ENCODE measurements at places on chromosomes 16 and 17.

DNA sequence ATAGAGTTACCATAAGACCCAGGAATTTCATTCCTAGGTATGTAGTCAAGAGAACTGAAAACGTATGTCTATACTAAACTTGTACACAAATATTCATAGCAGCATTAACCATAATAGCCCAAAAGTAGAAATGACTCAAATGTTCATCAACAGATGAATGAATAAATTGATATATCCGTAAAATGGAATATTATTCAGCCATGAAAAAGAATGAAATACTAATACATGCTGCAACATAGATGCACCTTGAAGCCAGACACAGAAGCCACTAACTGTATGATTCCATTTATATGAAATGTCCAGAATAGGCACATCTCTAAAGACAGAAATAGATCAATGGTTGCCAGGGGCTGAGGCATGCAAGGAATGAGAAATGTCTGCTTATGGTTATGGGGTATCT, 484.1 kb downstream of the SLC39A11 start:
- DNase-seq, result no peak

DNA sequence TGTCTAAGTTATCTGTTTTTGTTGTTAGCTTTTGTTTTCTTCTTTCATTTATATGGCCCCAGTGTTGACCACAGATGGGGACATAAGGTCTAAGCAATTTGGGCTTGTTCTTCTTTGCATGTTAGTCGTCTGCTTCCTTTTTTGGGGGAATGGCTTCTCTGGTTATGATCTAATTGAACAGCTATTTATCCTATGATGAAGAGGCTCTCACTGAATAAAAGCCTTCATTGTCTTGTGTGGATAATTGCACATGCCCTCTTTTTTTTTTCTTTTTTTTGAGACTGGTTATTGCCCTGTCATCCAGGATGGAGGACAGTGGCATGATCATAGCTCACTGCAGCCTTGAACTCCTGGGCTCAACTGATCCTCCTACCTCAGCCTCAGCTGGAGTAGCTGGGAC, 13.7 kb downstream of the SMARCE1 start:
- DNase-seq, result no peak

DNA sequence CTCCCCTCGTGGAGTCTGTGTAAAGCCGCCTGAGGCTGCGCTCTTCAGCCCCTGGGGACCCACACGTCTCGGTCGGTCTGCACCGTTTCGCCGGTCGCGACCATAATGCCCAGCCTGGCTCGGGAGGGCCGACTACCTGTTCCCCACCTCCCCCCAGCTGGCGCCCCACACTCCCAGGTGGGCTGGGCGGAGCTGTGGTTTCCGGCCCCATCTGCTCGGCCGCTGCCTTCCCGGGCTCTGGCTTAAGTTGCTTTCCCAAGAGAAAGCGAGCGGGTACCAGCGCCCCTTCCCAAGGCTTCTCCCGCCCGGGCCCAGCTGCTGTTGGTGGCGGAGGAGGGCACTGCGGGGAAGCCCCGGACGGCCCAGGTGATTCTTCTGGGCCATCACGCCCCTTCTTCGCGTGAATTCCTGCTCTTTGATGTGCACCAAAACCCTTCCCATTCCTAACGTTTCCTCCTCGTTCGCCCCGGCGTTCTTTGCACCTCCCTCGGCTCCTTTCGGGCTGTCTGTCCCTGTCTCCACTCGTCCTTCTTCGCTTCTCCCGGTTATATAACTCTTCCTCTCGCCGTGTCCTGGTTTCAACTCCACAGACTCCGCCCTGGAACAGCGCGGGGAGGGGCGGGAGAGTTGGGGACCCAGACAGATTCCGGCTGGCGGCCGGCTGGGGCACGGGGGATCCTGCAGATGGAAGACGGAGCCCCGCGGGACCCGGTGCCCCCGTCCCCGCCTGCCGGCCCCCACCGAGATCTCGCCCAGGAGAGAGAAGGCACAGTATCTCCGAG, 2.0 kb downstream of the KDM6B start:
- no peak for DNase-seq

DNA sequence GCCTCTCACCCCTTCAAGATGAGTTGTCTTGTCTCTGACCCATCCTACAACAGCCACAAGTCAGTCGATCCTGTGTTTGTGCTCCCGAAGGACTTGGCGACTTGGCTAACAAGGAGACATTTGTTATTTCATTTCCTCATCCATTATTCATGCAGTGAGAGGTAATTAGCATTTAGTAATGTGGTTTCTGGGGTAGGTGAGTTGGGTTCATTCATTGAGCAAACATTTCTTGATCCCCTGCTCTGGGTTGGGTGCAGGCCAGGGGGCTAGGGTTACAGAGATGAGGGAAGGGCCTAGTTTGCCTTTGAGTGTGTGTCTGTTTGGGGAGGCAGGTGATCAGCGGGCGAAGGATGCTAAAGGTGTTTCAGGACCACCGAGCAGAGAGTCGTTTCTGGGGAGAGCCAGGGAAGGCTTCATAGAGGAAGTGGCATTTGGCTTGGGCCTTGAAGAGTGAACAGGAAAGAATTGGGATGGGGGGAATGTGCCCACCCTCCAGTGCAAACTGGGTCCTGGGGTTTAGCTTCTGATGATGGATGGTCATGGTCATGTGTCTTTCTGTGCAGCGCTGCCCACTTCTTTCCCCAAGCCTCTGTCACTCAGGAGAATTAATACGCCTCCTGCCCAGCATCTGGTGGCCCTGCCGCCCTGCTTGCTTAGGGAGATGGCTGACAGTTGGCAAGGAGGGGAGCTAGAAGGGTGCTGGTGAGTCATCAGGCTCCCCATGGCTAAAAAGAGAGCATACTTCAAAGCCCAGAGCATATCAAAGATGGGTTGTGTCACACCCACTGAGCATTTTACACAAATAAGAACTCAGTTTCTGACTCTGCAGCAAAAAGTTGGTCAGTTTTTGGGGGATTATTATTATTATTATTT, 38.5 kb downstream of the MSI2 start:
- DNase-seq, result no peak

DNA sequence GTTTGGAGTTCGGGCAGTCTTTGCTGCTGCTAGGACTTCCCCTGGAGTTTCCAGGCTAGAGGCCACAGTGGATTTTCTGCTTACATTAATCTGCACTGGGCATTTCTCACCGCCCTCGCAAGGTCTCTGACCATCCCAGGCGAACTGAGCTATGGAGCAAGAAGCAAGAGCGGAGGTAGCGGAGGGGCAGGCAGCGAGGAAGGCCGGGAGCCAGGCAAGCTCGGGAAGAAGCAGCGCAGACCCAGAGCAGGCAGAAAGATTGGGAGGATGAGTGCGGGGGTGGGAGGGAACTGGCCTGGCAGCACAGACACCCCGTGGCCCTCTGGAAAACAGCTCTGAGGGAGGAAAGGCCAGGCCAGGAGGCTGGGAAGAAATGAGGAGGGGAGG, 3.8 kb downstream of the COTL1 start:
- no peak for DNase-seq

- DNase-seq, result no peak
These were observed 14.3 kb downstream of the LIMD2 start for GRCh38 chr17:63685578-63685977.

GRCh38 chr16:66335704-66336329, 30.7 kb upstream of the CDH5 start:
- DNase-seq, result no peak

- DNase-seq, result no peak
These were observed 13.0 kb downstream of the CA10 start for GRCh38 chr17:52145476-52145875.
